ENCODE measurements at places on chromosomes 5 and 9.

GRCh38 chr5:71865665-71866320 lies 146.7 kb downstream of the CARTPT start:
- DNase-seq, result no peak

DNA sequence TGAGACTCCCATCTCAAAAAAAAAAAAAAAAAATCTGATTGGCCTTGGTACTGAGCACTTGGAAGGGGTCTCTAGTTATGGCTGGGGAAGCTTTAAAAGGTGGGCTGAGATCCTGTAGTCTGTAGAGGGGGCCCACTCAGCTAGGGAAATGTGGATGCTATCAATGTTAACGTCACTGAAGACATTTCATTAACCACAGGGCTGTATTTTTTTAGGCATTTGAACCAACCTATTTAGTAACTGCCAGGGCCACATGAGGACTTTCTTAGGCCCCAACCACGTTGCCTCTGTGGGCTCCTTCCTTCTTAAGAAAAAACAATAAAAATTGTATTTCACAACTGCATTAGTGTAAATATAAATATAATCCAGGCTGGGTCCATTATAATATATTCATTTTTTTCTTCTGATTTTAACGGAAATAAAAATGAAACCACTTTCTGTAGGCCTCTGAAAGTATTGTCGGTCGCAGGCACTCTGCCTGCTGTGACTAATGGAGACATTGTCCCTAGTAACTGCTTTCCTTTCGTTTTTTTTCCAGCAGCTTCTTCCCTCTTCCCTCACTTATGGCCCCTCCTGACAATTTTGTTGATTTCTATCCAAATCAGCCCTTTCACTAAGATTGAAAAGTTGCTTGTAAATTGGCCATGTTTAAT lies 71.6 kb downstream of the GCNT1 start:
- no peak for DNase-seq

GRCh38 chr5:107389775-107390148 lies 281.0 kb downstream of the EFNA5 start:
- DNase-seq, result no peak

- no peak for DNase-seq
Measured at GRCh38 chr5:19261879-19262278, 726.1 kb downstream of the CDH18 start.

GRCh38 chr5:110932755-110933488 lies 138.6 kb upstream of the TSLP start:
- DNase-seq, result no peak

DNA sequence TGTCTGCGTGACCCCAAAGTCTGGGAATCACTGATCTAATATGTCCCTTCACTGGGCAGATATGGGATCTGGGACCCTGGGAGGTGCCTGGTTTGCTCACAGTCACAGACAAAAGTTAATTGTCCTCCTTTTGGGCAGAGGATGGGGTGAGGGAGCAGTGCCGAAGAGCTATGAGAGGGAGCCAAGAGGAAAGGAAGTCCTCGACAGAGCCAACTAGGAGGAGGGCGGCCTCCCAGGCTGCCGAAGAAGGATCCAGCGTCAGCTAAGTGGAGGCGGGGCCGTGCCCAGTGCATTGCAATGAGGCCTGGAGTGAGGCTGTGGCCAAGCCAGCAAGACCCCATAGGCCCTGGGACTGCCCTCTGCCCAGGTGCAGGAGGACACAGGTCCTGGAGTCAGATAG lies 11.4 kb downstream of the AIF1L start:
- no peak for DNase-seq

- DNase-seq, result peak; percentile 27
Measured at GRCh38 chr5:62475072-62475471, 62.5 kb downstream of the IPO11 start.

DNA sequence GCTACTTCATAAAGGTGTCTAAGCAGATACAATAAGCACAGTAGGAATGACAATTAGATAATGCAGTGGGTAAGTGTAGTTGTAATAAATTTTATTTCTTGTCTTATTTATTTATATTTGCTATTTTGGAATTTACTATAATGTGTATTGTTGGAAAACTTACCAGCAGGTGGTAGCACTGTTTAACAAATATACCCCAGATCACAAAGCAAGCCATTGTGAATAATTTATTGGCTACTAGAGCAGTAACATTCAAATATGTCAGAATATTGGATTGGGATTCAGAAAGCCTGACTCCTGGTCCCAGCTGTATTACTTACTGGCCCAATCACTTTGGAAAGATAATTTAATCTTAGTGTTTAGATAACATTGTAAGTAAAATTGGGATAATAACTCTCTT lies 78.0 kb downstream of the ISOC1 start:
- no peak for DNase-seq
